ENCODE measurements at places on chromosomes 2 and 18. TPM values are rescaled to one million over a fixed set of nuclear protein-coding genes. Genes with fewer than 3 reads are reported as not detected.

The BOD1L2 gene
- total RNA-seq: not detected

The FZD7 gene
- total RNA-seq: 0.17 TPM

The FLACC1 gene
- total RNA-seq: 4.5 TPM

The HS6ST1 gene
- 7.1 TPM for total RNA-seq

The SERPINB4 gene
- total RNA-seq: not detected

The RTP5 gene
- 0.36 TPM for total RNA-seq

The ALK gene
- total RNA-seq: not detected

Data from CD4-positive, alpha-beta T cell (primary cell).